Stimulated activated CD4-positive, alpha-beta T cell treated with anti-CD3 and anti-CD28 coated beads, TNF-alpha, amount 100 ng/mL, for 24 hours (primary cell): ENCODE measurements at places on chromosomes 7 and 10.

GRCh38 chr7:29600661-29601060 is 37.0 kb downstream of the PRR15 start:
- DNase-seq, result no peak

GRCh38 chr7:23654508-23654907 is 25.5 kb upstream of the FAM221A start:
- no peak for DNase-seq

GRCh38 chr7:152865011-152865410 is 105.5 kb downstream of the ACTR3B start:
- DNase-seq, result no peak

DNA sequence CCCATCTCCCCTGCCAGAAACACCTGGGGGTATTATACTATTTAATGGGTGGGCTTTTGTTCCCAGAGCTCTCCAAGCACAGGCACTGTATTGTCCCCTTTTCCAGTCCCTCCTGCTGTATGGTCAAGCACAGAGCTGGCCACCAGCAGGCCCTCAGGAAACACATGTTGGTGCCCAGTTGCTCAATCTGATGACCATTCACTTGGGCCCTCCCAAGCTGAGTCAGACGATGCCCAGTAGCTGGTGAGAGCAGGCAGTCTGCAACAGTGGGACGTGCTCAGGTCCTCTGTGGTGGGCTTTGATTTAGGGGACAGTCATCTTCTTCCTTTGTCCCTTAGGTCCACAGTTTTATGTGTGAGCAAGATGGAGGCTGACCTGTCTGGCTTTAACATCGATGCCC is 11.8 kb downstream of the SFXN2 start:
- no peak for DNase-seq

GRCh38 chr7:117835016-117835664 is 38.1 kb downstream of the CTTNBP2 start:
- no peak for DNase-seq

DNA sequence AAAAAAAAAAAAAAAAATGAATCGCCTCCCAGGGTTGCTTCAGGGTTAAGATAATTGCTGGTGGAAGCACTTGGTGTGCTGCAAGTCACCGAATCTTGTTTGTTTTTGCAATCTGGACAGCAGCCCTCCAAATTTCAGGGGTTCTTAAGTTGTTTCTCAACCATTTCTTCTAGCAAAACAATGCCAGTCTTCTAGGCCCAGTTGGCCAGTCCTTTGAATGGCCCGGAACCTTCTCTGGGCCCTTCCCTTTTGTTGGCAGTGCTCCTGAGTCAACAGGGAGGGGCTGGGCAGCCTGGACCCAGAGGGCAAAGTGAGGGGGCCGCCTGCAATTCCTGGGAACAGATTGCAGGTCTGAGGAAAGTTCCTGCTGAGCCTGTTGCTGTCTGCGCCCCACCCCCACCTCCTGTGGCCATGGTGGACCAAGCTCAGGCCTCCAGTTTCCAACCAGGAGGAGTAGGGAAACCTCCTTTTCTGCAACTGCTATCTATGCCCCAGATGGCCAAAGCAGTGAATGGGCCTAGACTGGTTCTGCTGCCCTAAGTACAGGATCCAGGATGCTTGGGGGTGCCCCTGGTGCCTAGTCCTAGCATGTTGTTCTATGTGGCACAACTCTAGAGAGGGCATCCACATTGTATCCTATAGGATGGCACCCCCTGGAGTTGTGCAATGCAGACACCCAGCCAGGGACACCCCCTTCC is 31.4 kb upstream of the PDCD4 start:
- no peak for DNase-seq

DNA sequence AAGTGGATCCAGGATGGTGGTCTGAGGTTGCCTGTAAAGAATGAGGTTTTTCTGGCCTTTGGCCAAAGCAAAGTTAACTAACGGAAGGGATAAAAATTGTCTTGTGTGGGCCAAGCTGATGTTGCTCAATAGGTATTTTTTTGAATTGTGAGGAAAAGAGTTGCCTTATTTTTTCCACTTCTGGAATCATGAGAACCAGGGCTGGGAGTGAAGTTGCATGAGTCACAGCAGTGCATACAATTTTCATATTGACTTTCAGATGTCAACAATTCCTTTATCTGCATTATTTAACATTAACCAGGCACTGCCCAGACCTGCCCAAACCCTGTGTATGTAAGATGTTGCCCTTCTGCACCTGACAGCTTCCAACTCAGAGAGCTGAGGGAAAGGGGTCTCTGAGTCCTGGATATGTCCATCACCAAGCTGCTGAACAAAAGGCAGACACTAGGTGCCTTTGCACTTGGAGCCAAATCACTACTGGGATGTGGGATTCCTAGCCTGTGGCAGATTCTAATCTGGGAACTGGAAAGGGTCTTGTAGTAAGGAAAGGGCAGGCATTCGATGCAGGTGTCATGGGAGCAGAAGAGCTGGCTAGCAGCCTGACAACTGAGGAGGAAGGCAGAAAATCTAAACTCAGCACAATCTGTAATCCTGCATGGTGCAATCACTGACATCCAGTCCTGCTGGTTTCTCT is 52.3 kb upstream of the SLC35B4 start:
- DNase-seq, result no peak

- no peak for DNase-seq
Measured at GRCh38 chr7:135463908-135464307, 46.0 kb downstream of the CNOT4 start.

- no peak for DNase-seq
Measured at GRCh38 chr10:3258394-3258793, 85.8 kb upstream of the PITRM1 start.

- no peak for DNase-seq
Measured at GRCh38 chr10:121822724-121823123, 105.1 kb downstream of the ATE1 start.

GRCh38 chr7:156029460-156030007 is 217.3 kb upstream of the SHH start:
- DNase-seq, result no peak

GRCh38 chr7:70579397-70580097 is 552.4 kb upstream of the GALNT17 start:
- DNase-seq, result no peak

DNA sequence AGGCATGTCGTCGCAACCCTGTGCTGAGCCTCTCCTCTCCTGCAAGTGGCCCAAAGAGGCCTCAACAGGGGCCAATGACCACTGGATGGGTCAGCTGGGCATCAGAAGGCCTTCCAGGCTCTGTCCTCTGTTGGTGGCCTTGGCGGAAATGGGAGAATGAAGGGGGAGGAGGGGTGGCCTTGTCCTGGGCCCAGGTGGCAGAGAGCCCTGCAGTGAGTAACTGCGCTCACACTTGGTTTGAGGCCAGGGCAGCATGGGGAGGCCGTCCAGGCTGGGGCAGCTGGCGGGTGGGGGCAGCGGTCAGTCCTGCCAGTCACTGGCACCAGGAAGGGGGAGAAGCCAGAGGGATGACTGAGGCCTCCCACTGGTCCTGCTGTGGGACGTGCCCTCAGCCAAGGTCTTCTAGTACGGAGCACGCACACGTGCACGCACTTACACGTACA is 59.8 kb downstream of the LHPP start:
- no peak for DNase-seq

DNA sequence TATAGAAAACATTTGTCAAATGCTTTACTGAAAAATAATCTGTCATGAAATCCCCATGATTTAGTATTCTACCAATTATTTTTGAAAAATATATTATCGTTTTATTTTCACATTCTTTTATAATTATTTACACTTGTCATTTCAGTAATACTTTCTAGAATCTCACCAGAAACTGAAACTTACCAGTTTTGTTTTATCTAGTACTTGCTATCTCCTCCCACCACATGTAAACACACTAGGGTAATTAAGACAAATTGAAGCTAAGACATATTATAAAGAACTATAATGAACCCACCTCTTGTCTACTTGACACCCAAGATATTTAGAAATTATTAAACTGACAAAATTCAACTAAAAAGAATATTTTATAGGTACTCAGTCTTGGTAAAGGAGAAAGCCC is 51.5 kb upstream of the GRM3 start:
- no peak for DNase-seq

GRCh38 chr10:131859341-131860020 is 41.3 kb upstream of the PPP2R2D start:
- no peak for DNase-seq

DNA sequence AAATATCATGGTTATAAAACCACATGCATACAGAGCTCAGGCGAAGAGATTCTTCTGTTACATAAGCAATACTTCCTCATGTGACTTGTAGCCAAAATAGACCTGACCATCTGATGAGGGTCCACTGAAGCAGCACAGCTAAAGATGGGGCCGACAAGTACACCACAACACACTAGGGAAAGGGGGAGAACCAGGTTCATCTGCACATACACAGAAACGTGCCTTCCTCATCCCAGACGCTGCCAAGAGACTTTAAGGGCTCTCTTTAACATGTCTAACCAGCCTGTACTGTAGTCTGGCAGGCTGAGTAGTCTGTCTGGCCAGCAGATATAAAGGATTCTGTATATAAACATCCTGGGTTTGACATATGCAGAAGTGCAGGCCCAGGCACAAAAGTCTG is 30.3 kb downstream of the ERCC6 start:
- DNase-seq, result no peak

GRCh38 chr7:88072715-88073055 is 138.6 kb downstream of the ADAM22 start:
- no peak for DNase-seq

DNA sequence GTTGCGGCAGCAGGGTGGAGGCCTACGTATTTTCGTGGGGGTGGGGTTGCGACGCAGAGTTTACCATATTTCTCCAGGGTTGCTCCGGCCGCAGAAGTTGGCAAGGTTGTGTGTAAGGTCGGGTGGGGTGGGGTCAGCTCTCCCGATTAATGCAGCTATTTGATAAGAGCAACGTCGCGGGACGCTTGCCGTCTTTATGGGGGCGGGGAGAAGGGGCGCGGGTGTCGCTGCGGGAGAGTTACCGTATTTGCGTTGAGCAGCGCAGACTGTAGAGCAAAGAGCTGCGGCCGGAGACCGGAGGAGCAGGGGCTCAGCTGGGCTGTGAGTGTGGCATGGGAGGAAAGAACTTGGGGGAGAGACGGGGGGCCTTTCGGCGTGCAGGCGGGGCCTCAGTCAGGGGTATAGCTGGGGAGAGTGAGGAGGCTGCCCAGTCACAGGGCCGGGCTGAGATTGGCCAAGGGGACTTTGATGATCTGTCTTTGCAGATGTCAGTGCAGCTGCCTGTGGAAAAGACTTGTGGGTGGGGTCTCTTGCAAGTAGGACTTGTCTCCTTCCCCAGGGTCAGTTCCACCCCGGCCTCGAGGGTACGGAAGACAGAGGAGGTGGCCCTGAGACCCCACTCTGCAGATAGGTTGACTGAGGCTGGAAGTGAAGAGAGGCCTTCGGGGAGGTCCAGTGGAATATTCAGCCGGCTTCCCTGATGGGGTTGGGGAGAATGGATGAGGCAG is 26.6 kb downstream of the ZNF775 start:
- no peak for DNase-seq

GRCh38 chr7:152618427-152618826 is 57.5 kb downstream of the XRCC2 start:
- no peak for DNase-seq

DNA sequence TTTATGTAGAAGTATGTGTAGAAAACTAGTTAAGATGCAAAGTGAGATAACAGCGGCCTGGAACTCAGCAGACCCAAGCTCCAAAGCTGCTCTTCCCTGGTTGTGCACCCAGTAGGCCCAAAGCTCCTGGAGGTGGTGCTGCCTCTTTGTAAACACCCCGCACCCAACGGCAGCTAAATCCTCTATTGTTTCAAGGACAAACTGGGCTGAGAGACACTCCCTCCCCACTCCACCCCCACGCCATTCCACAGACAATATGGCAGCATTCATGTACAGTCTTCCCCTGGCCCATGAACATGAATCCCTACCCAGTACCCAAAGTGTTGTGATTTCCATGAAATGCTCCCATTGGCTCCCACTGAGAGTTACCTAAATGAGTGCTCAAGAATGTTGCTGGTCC is 73.5 kb downstream of the VOPP1 start:
- DNase-seq, result no peak

GRCh38 chr10:118374404-118374803 is 32.3 kb upstream of the FAM204A start:
- DNase-seq, result no peak

- DNase-seq, result no peak
Measured at GRCh38 chr7:142528608-142529408, 220.5 kb upstream of the PRSS1 start.

GRCh38 chr10:76906256-76906655 is 731.4 kb downstream of the KCNMA1 start:
- DNase-seq, result no peak

DNA sequence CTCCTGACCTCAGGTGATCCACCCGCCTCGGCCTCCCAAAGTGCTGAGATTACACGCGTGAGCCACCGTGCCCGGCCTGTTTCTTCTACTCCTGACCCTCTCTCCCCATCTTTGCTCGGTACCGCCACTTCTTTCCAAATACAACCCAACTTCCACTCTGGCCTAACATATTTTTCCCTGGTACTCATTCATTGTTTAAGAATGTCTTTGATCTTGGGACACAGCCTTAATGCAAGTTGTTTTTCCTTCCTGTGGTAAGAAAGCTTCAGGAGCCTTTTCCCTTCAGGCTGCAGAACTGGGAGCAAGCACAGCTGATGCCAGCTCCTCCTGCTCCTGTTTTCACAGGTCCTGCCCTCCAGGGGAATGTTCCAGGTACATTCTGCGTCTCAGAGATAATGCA is 13.7 kb downstream of the CALML3 start:
- DNase-seq, result no peak

GRCh38 chr7:116753130-116753529 is 81.1 kb downstream of the MET start:
- no peak for DNase-seq

DNA sequence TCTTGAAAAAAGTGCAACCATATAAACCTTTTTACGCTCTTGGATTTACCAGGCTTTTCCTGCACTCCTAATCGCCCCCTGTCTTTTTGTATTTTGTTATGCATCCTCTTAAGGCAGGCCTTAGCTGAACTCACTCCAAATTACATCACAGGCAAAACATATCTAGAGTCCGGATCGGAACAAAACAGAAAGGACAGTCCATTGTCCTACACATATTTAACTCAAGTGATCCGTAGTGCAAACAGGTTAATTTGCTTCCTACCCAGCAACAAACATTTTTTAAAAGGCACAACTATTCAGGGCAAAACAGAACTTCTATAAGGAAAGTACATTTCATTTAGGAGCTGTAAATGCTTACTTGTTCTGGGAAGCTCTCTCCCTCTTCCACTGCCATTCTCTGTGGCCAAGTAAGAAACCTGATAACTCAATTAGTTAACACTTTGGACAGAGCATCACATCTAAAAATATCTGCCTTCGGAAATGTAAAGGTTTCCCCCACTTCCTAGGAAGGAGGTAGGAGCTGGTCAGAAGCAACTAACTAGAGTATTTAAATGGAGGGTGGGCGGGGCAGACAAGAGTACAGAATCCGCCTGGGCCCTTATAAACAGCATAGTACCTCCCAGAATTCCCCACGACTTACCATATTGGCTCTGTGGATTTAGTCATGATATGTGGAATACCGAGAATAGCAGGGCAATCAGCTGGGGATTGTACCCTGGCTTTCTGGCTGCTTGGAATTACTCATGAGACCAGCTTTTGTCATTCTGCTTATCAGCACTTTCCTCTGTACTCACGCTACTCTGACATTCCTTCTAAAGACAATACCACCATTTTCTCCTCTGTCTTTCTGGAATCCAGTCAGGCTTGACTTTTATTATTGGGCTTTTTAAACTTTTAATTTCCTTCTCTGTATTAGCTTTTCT is 89.5 kb downstream of the ANK3 start:
- DNase-seq, result no peak
